EL (cell line): ENCODE measurements at places on chromosomes 3 and 15.

DNA sequence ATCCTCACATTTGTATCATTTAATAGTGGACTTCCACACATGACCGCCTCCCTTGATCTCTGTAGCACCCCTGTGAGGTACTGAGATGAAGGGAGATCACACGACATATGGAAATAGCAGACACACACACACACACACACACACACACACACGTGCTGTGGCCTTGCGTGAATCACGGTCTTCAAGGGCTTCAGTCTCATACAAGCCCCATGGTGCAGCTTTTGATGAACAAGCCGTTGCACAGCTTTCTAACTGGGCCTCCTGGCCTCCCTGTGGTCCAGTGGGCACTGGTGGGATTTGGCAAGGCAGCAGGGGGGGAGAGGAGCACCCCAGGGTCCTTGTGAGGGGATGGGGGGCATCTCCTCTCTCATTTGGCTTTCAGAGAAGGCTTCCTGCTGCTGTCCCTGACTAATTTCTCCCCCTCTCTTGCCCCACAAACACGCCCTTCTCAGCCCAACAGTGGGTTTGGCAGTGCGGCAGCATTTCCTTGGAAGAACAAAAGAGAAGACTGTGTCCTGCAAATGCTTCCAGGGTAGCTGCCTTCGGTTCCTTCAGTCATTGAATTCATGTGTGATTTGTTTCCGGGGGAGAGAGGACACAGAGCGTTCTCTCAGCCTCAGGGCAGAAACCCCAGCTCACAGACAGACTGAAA lies 98.7 kb downstream of the SMAD6 start:
- peak; percentile 21 for DNase-seq

DNA sequence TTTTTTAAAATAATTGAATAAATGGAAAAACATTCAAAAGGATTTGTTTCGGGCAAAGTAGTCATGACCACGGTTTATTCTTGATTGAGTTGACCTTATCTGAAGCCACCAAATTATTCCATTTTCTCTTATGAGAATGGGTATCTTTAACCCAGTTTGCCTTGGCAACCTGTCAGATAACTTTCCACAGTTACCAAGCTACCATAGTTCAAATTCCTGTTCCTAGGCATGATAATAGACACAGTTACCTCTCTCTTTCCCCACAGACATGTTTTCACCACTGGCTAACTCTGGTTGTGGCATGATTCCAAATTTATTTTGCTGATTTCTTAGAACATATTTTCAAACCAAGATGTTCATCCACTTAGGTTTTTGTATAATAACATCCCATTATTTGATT lies 84.9 kb downstream of the NECTIN3 start:
- no peak for DNase-seq

DNA sequence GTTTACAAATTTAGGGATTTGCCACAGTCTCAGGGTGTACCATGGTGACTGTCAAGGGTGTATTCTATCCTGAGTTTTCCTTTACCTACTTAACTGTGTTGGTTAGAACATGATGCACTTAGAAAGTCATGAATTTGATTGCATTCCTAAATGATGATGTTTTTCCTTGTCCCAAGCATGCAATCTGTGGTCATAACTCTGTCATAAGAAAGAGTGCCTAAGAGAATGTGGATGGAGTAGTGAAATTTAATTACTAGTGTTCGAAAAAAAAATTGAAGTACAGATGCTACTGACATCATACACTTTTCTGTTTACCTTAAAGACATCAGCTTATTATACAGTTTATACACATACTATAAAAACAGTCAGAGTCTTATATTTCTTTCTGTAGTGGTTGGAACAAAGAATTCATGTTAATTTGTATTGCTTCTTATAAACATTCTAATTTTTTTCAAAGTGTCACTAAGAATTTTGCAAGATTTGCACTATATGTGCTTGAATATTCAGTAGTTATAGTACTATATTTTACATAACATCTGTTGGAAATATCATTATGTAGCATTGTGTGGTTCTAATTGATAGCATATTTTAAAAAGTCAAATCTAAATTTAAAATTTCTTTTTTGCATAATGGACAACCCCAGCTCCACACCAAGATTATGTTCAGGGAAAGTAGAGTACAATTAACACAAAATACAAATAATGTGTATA lies 231.3 kb upstream of the KCNMB2 start:
- DNase-seq, result peak; percentile 82

GRCh38 chr3:123126031-123126430 lies 59.2 kb downstream of the PDIA5 start:
- DNase-seq, result no peak

DNA sequence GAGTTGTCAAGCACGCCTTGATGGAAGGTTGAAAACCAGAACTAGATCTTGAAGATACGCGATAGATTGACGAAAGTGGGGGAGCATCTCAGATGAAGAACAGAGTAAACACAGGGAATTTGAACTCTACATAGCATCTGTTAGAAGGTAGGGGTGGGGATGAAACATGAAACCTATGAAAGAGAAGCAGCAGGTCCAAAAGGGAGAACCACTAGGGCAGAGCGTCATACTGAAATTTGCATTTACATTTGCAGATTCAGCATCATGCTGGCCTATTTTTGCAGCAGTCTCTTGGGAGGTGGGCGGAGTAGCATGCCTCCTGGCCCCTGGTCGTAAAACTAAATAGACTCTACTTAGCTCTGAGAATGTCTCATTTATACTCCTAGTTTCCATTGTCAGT lies 46.1 kb upstream of the RASGRP1 start:
- no peak for DNase-seq

- no peak for DNase-seq
These were observed 29.3 kb downstream of the ZNF710 start for GRCh38 chr15:90030376-90030775.

- DNase-seq, result no peak
These were observed 29.8 kb upstream of the MUC20 start for GRCh38 chr3:195690951-195691350.

DNA sequence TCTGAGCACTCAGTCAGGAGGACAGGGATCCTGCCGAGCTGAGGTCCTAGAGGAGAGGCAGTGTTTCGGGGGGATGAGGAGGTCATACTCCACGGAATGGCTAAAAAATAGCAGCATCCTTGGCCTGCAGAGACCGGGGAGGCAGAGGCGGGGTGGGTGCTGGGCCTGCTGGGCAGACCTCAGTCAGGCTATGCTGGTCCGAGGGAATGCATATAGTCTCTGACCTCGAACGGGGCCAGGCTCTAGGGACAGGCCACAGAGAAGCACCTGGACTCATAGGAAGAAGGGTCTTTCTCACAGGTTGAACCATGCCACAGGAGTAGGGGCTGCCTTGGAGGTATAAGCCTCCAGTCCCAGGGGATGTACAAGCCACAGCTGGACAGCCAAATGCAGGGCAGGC lies 14.0 kb upstream of the SKIC8 start:
- no peak for DNase-seq

GRCh38 chr3:3212781-3213440 lies 33.4 kb upstream of the CRBN start:
- no peak for DNase-seq

- no peak for DNase-seq
These were observed 66.9 kb downstream of the TLE3 start for GRCh38 chr15:70030851-70031250.

DNA sequence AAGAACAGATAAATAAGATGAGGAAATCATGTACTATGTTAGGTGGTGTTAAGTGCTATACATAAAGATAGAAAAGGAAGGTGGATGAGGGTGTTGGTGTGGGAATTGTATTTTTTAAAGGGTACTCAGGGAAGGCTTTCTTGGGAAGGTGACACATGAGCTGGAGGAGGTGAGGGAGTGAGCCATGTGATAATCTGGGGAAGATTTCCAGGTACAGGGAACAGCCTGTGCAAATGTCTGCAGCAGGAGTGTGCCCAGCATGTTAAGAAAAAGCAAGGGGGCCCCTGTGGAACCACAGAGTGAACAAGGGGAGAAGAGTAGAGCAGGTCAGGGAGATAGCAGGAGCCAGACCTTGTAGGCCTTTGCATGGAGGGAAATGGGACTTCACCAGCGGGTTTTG lies 175.6 kb downstream of the SSR3 start:
- DNase-seq, result no peak

DNA sequence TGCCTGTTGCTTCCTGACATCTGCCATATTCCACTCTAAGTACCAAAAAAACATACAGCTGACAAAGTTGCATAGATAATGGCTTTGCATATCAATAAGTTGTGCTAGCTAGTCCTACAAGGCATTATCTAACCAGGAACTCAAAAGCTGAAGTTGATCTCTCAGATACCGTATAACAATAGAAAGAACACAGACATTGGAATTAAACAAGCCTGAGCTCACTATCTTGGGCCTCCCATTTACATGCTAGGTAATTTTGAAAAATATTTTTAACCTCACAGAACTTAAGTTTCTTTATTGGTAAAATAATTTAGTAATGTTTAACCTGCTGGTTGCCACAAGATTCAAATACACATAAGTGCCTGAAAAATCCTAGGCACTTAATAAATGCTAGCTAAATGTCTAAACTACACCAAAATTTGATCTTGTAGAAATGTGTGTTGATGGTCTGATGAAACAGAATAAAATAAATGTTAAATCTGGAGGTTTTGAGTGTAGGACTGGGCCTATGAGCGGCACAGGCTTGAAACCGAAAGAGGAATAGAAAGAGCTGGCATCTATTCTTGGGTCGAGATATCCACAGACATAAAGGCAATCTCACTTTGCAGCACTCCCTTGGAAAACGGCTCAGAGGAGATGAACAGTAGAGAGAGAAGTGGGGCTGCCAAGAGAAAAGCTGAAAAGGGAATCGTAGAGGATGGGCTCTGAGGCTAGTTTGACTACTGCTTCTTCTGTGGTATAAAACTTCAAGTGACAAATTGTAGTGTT lies 29.9 kb upstream of the TTC14 start:
- DNase-seq, result peak; percentile 2

DNA sequence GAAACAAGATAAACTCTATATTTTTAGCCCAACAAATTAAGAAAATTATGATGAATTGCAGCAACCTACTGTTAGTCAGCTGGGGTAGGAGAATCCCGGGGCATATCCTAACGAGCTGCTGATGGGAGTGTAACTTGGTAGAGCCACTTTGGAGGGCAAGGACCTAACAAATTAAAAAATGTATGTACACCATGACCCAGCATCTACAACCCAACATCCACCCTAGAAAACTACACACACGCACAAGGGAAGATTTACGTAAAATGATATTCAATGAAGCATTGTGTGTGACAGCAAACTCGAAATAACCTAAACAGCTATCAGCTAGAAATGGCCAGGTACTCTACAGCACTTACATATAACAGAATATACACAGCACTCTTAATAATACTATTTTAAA lies 1.9 kb downstream of the BCL2A1 start:
- no peak for DNase-seq

DNA sequence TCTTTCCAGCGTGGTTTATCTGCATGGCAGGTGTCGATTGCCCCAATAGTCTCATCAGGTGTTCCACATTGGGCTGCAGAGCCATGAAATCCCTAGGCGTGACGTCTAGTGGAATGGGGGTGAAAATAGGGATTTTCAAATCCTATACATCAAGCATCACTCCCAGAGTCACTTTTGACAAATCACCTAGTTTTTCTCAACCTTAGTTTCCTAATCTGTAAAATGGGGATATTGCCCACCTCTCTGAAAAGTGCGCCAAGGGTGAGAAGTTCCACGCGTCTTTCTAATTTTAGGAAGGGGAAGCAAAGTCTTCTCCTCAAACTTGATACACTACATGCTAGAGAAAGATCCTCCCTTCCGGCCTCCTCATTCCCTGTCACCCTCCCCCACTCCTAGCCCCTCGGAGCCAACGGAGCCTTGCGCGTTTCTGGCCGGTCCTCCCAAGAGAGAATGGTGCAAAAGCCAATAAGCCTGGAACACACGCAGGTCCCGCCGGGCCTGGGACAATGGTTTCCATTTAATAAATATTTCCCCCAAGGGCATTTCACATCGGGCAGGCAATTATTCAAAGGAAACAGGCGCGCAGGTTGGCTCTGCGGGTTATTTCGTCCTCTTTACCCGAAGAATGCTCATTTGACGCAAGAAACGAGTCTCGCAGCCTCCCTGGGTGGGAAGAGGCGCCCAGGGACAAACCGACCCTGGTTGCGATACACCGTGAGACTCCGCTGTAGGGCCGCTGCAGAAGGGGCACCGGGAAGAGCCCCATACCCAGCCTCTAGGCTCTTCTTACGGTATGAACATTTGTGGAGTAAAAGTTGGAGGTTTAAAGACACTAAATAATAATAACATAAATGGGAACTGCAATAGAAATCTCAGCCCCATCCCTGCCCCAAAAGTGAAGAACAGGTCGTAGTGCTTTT lies 1.2 kb upstream of the SOX14 start:
- DNase-seq, result no peak

GRCh38 chr15:40702077-40702476 lies 7.1 kb downstream of the RAD51 start:
- DNase-seq, result no peak

DNA sequence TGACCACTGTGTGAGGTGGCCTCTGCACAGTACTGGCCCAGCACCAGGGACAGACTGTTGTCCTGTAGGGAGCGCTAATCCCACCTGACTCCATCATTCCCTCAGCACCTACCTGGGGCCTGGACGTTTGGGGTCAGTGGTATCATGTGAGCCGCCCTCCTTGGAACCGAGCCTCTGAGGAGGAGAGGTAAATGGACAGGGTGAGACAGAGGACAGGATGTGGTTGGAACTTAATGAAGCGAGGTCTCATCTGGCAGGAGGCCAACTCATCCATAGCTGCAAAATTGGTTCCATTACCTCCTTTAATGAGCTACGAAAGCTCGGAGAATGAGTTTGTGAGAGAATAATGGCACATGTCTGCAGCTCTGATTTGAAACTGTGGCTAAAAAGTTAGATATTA lies 13.9 kb downstream of the MAPKAPK3 start:
- no peak for DNase-seq

DNA sequence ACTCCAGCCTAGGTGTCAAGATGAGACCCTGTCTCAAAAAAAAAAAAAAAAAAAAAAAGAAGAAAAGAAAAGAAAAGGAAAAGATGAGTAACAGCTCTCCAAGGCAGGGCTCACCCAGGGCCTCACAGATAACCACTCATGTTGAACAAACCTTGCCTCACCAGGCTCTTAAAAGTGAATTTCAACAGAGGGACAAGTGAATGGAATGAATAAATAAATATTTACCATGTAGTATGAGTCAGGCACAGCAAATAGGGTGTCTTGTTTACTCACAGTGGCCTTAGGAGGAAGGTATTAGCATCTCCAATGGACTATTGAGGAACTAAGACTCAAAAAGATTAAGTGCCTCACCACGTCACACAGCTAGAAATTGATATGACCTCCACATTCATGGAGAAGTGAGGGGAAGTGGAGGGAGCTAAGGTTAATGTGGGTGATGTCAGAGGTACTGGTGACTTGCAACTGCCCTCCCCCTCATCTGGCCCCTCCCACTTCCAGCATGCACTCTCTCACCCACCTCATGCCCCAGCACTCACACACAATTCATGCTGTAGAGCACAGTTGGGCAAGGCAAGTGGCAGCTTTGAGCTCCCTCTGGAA lies 255.5 kb downstream of the UACA start:
- peak; percentile 49 for DNase-seq
